ENCODE measurements at places on chromosomes 13 and 19.

- peak; percentile 79 for DNase-seq
These were observed 3.7 kb upstream of the ARHGAP45 start for GRCh38 chr19:1063030-1063908.

GRCh38 chr13:40317980-40318327 is 348.5 kb downstream of the FOXO1 start:
- DNase-seq = no peak

DNA sequence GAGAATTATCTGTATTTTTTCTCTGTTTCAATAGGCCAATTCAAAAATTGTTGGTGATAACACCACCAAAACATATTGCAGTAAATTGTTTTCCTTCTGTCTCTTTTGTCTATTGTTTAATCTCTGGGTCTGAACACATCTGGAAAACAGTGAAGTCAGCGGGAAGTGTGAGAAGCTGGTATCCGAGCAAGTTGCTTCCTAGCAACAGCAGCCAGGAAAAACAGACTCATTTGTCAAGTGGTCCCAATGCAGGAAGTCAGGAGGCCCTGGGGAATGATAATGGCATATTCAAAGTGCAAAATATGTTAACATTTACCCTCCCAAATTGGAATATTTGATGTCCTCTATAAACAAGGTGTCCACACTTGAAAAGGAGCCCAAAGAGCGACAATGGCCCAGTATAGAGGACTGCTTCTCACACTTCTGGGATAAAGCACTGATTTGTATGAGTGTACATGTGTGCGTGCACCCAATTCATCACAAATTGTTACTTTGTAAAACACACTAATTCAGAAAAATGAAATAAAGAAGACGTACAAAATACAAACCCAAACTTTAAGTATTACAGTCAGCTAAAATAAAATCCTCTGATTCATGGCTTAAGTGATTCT is 515.0 kb downstream of the TBC1D4 start:
- DNase-seq = no peak

DNA sequence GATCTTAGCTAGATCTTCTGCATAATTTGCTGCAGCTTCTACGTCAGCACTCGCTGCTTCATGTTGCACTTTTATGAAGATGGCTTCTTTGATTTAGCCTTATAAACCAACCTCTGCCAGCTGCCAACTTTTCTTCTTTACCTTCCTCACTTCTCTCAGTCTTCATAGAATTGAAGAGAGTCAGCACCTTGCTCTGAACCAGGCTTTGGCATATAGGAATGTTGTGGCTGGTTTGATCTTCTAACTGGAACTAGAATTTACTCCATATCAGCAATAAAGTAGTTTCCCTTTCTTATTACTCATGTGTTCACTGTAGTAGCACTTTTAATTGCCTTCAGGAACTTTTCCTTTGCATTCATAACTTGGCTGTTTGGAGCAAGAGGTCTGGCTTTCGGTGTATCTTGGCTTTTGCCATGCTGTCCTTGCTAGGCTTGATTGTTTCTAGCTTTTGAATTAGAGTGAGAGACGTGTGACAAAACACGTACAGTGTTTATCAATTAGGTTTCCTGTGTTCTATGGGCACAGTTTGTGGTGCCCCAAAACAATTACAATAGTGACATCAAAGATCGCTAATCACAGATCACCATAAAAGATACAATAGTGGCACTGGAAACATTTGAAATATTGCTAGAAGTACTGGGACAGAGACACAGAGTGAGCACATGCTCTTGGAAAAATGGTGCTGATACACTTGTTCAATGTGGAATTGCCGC is 50.7 kb downstream of the NDFIP2 start:
- DNase-seq = no peak

DNA sequence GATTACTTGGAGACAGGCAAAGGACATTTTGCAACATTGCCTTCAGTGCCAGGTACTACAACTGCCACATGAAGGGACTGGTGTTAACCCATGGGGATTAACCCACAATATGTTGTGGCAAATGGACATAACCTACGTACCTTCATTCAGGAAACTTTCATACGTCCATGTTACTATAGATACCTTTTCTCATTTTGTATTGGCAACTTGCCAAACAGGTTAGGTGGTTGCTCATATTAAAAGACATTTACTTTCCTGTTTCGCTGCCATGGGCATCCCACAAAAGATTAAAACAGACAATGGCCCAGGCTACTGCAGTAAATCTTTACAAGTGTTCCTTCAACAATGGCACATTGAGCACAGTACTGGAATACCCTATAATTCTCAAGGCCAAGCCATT is 925.3 kb downstream of the SLITRK6 start:
- no peak for DNase-seq

- DNase-seq = peak; percentile 77
These were observed 984 bp downstream of the SIX5 start for GRCh38 chr19:45767881-45768654.

DNA sequence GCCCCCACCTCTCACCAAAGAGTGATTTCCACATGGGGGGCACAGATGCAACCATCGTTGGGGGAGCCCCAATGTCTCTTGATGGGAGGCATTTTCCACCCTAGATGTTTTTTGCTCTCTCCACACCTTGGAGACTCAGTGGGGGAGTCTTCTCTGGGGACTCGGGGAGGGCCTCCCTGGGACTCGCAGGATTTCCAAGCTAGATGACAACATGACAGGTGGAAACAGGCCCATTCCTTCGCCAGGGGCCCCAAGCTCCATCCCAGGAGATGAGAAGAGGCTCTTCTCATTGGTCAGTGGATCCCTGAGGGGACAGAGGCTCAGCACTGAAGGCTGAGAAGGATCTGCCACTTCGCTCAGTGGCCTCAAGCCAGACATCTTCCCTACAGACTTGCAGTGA is 12.7 kb upstream of the KIR2DL4 start:
- no peak for DNase-seq

GRCh38 chr19:20294181-20294580 is 127.2 kb downstream of the ZNF486 start:
- no peak for DNase-seq

DNA sequence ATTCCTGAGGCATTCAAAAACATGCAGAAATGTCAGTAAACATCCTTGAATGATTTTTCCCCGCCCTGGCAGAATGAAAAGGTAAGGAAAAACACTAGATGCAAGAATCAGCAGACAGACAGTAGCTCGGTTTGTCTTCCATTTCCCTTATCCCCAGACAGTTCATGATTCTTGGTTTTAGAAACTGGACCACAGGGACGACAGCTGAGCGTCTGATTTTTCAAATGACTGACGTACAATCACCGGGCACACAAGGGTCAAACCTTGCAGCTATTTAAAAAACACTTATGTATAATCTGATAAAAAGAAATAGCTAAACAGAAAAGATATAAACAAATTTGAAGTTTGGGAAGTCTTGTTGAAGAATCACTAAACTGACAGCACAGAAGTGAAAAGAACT is 47.1 kb downstream of the DCLK1 start:
- no peak for DNase-seq

DNA sequence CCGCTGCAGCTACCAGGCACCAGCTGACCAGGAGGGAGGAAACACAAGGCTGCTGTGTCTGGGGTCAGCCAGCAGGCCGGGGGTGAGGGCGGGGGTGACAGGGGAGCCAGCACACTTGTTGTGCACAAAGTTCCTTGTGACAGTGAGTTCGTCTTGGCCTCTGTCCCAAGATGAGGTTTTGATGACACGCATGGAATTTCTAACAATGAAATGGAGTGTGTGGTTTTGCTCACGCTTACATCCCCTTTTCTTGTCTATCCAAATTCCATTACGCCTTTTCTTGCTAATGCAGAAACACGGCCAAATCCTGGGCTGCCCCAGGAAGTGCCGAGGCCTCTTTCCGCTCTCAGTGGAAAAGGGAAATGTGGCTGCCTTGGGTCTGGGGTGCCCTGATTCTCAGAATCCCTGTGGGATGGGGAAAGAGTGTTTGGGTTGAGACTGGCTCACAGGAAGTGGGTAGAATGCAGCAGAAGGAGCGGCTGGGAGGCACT is 73.8 kb downstream of the GADD45B start:
- DNase-seq = no peak

DNA sequence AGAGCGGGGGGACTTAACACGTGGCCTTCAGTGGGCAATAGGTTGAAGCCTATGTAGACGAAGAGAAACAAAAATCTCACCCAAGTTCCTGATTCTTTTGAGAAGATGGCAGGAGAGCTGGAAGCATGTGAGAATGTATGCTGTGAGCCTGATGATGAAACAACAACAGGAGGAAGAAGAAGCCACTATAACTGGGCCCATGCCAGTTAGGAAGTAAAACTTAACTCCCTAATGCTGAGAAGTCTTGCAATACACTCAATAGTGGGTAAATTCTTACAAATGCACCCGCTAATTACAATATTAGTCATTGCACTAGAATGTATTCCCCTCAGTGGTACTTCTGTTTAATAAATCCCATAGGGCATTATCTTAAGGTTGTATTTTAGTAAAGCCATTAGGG is 9.1 kb downstream of the PCDH17 start:
- no peak for DNase-seq

DNA sequence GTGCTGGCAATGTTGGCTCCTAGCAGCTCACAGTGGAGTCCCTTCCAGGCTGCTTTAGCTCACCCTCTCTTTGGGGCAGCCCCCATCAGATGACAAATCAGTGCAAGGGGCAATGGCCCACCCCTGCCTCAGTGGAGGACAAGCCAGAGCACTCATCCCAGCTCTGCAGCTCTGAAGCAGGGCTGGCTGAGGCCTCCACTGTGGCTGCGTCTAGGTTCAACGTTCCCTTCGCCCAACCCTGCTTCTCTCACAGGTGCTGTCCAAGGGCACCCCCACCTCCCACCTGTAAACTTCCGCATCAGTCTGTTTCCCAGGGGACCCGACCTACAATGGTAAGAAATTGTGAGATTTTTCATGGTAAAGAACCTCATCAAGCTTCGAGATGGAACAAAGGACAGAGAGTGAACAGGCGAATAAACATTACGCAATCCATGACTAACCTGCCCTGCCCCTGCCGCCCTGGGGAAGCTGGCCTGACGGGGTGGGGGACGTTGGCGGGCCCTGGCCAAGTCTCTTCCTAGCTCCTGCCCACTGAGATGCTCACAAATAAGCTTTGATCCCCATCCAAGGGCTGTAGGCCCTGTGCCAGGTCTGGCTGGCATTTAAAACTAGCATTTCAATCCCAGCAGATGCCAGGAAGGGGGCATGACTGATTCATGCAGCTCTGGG is 40.5 kb downstream of the DZIP1 start:
- no peak for DNase-seq

- no peak for DNase-seq
These were observed 14.7 kb downstream of the SMARCA4 start for GRCh38 chr19:10975374-10976130.

DNA sequence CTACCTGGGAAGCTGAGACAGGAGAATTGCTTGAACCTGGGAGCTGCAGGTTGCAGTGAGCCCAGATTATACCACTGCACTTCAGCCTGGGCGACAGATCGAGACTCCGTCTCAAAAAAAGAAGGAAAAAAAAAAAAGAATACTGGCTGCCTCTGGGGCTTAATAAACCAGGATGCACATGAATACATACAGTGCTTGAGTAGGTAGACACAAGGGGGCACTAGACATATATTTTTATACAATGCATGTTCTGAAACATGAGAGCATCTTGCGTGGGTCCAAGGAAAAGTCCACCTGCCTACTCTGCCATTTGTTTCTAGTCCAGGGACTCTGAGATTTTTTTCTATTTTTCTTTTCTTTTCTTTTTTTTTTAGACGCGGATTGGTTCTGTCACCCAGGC is 31.2 kb downstream of the KEAP1 start:
- no peak for DNase-seq

DNA sequence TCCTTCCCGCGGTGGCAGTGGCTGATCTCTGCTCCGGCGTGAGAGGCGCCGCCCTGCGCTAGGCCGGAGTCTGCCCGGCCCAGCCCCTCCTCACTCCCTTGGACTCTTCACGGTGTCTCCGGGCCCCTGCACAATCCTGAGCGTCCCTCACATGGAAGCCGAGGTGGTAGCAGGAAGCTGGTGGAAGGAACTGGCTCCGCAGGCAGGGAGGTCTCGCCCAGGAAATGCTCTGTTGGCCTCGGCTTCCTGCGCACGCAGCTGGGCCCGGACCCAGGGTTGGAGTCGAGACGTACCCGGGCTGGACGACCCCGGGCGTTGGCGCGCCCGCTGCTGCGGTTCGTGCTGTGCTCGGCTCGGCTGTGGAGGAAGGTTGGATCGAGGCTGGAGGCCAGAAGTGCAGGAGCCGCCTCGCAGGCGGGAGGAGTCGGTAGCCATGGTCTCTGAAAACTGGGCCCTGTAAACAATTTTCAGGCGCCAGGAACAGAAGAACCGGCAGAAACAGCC is 46.3 kb downstream of the ZNF724 start:
- no peak for DNase-seq

DNA sequence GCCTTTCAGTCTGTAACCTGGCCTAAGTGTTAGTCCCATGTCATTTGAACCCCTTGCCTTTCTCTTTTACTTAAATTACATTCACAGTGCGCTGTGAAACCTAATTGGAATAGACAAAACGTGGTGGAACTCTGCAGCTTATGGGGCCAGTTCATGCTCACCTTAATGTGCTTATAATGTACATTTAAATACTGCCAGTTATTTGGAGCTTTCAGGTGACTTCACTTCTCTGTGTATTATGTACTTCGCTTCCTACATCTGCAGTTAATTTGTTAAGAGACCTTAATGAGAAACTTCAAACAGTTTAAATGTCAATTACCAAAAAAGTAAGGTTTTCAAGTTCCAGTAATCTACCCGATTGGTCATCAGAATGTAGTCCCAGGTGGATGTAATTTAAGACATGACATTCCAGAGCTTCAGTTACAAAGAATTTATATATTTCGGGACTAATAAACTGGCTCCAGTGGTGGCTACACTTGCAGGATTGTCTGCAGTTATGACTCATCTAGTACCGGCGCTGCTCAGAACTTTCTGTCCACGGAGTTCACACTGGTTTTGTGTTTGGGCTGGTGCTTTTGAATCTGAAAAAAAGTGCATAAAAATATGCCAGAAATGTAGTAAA is 125.3 kb downstream of the TM9SF2 start:
- DNase-seq = no peak

- no peak for DNase-seq
These were observed 5.2 kb upstream of the OR7A5 start for GRCh38 chr19:14840206-14840605.

DNA sequence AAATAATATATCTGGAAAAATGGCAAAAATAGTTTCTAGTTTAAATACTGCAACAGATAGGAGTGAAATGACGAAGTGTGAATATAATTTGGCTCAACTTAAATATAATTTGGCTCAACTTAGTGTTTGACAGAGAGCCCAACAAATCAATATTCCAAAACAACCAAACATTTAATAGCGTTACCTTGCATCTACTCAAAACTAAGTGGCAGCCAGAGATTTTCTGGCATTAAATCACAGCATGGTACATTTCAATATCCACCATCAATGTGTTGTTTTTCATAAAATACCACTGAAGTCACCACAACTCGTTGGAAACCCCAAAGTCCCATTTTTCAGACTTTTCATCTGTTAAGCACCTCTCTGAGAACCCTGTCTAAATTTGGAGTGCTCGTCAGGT is 69.6 kb downstream of the DCLK1 start:
- DNase-seq = no peak

GRCh38 chr13:25117312-25117711 is 21.4 kb downstream of the PABPC3 start:
- DNase-seq = no peak

- DNase-seq = no peak
These were observed 22.7 kb downstream of the EPN1 start for GRCh38 chr19:55697698-55698097.
